ENCODE measurements at places on chromosomes 2 and 18.

GRCh38 chr2:163687217-163687616 lies 48.6 kb downstream of the FIGN start:
- DNase-seq, result no peak

DNA sequence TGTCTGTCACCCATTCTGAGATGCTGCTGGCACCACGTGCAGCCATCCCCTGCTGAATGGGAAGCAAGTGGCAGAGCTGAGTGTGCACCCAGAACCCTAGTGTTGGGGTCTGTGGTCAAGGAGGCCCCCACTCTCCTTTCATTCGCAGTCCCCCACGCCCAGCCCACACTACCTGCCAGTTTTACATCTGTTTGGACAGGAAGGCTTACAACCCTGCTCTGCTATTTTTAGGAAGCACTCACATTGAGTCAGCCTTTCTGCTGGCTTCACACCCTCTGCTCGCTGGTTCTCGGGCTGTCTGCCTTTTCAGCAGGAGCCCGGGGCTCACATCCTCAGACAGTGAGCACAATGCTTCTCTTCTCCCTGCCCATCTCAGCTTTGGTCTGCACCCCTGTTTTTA lies 10.7 kb upstream of the ADCY3 start:
- DNase-seq, result no peak

DNA sequence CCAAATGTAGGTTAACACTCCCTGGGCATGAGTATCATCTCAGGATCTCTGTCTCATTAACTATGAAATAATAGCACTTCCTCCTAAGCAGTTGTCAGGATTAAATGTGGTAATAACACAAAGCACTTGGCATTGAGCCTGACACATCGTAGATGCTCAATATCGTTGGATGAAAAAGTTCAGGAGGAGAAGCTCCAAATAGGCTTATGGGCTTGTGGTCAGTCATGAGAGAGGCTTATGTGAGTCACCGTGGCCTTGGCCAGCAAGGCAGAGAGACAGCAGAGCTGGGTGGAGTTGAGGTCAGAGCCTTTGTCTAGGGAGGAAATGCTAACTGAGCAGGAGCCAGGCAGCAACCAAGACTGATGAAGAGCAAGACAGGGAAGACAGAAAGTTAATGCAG lies 68.3 kb upstream of the PPM1B start:
- no peak for DNase-seq

DNA sequence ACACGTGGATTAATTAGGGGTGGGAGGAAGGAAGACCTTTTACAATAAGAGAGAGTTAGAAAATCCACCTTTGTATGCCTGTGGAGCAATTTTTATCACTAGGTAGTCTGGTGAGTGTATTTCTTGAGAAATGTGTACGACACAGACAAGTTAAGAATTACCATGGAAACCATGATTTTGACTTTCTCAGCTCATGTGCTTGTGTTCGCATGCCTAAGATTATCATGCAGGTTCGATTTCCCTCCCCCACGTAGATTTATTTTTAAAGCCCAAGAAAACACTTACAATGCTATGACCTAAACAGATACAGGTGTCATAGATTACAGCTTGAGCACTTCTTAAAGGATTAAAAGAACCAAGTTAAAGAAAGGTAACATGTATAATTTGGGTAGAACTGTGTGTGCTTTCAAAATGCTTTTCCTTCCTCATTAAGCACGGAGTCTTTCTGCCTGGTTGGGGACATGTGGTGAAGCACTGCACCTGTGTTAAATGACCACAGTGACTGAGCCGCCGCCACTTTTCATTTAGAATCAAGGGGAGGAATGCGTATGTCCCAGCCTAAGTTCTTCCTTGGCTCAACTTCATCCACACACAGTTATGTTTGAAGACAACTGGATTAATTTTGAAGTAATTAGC lies 16.6 kb downstream of the SERTAD2 start:
- no peak for DNase-seq

GRCh38 chr2:9196637-9197036 lies 10.0 kb upstream of the ASAP2 start:
- no peak for DNase-seq

DNA sequence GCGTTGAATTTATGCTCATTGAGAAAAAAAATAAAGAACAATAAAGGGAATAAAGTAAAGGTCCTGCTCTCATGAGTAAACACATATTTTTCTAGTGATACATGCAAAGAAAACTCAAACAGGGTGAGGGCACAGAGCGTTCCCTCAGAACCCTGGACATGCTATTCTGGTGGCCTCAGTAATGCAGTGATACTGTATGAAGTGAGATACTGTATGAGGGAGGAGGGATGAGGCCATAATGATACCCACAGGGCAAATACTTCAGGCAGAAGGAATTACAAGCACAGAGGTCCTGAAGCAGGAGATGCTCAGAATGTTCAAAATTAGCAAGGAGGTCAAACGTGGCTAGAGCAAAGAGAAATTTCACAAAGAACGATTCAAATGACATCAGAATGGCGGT lies 28.4 kb upstream of the RNU4ATAC start:
- no peak for DNase-seq

DNA sequence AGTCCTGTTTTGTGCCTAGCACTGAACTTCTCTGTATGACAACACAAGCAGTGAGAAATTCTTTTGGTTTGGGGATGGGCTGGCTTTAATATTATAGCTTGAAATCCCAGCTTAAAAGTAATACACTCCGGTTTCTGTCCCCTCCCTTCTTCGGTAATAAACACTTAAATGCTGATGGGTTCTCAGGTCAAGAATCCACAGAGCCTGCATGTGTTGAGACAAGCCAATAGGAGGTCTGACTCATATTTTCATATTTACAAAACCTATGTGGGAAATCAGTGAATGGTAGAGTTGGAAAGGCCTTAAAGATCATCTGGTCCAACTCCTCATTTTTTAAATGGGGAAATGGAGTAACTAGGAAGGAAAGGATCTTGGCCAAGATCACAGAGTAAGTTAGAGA lies 47.5 kb downstream of the VSNL1 start:
- DNase-seq, result no peak

- no peak for DNase-seq
These were observed 4.5 kb upstream of the STON1 start for GRCh38 chr2:48525269-48525943.

GRCh38 chr2:101821059-101821805 lies 123.7 kb downstream of the MAP4K4 start:
- no peak for DNase-seq

DNA sequence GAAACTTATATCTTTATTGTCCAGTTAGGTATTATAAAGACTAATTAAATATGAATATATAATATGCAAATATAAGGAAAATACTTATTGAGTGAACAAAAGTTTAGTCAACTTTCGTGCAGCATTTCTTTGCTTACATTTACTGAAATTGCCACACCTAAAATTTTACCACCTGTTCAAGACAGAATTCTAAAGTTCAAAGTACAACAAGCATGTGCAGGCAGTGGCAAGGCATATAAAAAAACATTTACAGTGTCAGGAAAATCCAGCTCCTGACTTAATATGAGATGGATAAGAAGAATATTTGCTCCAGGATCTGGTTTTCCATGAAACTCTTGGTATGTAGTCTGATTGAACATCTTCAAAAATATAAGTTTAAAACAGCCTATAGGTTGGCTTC lies 4.8 kb downstream of the ITPRID2 start:
- no peak for DNase-seq

DNA sequence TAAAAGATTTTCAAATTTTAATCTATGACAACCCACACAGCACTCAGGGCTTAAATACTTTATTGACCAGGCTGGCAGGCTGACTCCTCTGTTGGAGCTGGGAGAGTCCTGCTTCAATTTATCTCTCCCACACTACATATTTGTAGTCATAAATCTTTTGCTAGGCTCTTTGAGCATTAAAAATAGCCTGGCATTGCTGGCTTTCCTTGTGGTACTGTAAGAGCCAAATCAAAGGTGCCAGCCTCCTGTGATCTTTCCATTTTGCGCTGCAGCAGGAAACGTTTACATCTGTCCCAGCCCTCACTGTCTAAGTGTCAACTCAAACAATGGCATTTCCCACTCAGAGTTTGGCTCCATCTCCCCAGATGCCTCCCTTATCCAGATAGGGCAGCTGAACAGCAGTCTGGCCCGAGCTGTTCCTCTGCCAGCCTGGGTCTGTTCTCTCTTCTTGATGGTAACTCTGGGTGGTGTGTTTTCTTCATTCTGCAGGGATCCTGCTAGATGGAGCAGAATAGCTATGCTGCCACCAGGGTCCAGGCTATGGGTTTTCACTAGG lies 62.1 kb downstream of the LRRTM1 start:
- no peak for DNase-seq

DNA sequence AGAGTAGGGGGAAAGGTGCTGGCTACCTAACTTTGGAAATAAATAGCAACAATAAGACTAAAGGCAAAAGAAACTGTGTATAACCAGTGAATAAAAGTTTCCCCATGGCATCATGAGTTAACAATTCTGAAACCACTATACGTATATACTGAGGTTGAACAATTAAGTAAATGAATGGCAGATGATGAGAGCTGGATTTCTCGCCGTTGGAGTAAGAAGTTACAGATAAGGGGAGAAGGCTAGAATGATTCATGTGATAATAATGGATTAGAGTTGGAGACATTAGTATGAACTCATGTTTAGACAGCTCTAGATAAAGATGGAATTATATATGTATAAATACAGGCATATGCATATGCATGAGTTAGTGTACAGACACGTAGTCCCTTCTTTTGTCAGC lies 152.7 kb downstream of the UBR3 start:
- DNase-seq, result no peak

- DNase-seq, result no peak
These were observed 69.8 kb upstream of the GALNT3 start for GRCh38 chr2:165863810-165864261.

- DNase-seq, result no peak
These were observed 2.7 kb upstream of the PID1 start for GRCh38 chr2:229273723-229274338.

GRCh38 chr18:29377346-29377745 lies 1200.4 kb upstream of the CDH2 start:
- DNase-seq, result no peak

DNA sequence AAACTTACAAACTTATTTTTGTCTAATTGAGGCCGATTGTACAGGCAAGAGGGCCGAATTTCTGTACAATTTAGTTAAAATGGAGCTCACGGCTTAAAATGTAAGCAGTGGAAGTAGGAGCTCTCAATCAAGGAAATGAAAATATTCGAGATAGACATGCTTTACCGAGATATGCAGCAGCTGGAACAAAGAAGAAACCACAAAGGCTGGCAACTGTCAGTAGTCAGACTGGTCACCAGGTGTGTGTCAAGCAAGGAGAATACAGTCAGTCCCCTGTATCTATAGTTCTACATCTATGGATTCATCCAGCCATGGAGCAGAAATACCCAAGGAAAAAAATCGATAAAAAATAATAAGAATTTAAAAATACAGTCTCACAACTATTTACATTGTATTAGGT lies 122.6 kb downstream of the WDSUB1 start:
- no peak for DNase-seq

GRCh38 chr2:228652366-228652765 lies 470.9 kb upstream of the SPHKAP start:
- DNase-seq, result no peak

- no peak for DNase-seq
These were observed 215.2 kb upstream of the LRRTM1 start for GRCh38 chr2:80519699-80520291.

DNA sequence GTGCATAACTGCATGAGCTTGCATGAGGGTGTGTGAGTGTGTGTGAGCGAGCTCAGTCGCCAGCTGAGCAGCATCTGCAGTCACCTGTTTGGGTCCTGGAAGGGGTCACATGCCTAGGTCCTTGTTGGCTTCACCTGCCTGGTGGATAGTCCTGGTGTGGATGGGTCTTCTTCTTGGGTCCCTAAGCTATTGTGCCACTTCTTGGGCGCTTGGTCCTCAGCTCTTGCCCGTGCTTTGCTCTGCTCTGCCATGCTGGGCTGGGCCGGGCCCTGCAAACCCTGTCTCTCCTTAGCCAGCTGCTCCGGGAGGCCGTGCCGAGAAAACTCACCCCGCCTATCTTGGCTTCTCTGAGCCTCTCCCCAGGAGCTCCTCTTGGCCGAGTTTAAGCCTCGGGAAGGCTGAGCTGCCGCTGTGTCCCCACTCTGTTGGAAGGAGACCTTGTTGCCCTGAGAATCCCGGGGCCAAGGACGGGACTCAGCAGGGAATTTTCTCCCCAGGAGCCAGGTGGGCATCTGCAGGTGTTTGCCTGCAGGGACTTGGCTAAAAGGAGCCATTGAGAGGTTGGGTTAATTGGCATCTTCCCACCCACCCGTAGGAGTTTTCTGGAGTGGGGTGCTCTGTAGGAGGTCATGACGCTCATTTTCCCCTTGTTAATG lies 300.8 kb downstream of the NDUFA10 start:
- DNase-seq, result no peak

- DNase-seq, result no peak
These were observed 13.2 kb upstream of the SCYGR5 start for GRCh38 chr2:227653419-227653818.
